CD4-positive, alpha-beta memory T cell (primary cell): ENCODE measurements at places on chromosomes 2 and 18. TPM values are rescaled to one million over a fixed set of nuclear protein-coding genes. Genes with fewer than 3 reads are reported as not detected.

Gene FBXO41
- total RNA-seq = 9.8 TPM

Gene INHBB
- not detected for total RNA-seq

Gene PDE1A
- total RNA-seq = not detected

DNA sequence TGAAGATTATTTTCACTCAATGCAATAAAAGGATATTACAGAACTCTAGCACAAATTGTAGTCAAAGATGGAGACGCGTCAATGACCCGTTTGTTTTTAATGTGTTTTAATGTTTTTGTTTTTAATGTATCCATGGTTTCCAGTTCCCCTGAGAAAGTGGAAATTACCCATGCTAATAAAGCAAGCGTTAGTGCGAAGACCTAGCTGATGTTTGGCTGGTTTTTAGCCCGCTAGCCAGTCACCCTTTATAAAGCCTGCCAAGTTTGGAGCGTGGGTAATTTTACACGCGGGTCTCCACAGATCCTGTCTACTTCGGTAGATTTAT lies 430 bp upstream of the CHMP1B start:
- peak; percentile 80 for DNase-seq

DNA sequence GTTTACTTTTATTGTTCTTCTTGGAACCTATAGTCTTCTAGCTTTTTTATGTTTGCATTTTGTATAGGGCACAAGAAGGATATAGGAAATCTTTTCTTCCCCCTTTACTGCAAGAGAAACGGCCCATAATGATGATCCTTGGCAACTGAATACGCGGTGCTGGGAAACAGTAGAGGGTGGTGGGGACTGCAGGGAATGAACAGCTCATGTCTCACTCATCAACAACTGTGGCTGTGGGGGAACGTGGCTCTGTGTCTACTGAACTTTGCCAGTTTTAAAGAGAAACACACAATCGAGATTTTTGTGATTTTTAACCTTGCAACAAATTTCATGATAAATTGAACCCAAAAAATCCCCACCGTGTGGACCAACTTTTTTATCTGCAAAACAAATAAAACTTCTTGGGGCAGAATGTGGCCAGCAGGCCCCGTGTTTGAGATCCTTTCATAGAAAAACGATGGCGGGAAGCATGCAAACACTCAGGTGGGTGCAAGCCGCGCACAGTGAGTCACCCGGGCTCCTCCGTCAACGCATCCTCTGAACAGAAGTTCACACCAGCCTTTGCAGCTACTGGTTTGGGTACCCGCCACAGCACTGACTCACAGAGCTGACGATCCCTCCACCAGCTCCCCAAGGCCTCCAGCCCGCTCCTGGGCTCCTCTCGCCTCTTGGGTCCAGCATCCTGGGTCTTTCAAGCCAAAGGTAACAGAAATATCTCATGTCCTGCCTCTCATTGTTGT lies 149.3 kb downstream of the COL6A3 start:
- DNase-seq = no peak

GRCh38 chr18:63002803-63003445 lies 287.6 kb downstream of the PHLPP1 start:
- DNase-seq = no peak

DNA sequence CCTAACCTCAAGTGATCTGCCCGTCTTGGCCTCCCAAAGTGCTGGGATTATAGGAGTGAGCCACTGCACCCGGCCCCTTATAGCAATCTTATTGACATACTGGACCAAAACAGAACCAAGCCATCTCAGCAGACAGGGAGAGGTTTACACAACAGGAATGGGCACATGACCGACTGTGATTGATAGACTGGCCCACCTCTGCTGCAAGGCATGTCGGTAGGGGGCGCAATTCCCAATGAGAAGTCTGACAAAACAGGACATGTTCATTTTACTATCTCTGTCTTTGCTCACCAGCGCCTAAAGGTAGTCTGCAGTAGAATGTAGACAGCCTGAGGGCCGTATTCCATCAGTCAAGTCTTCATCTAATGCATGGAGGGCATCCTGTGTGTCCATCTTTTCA lies 2.0 kb downstream of the LYPD6B start:
- peak; percentile 28 for DNase-seq

GRCh38 chr2:28326881-28327505 lies 65.7 kb upstream of the FOSL2 start:
- DNase-seq = no peak

DNA sequence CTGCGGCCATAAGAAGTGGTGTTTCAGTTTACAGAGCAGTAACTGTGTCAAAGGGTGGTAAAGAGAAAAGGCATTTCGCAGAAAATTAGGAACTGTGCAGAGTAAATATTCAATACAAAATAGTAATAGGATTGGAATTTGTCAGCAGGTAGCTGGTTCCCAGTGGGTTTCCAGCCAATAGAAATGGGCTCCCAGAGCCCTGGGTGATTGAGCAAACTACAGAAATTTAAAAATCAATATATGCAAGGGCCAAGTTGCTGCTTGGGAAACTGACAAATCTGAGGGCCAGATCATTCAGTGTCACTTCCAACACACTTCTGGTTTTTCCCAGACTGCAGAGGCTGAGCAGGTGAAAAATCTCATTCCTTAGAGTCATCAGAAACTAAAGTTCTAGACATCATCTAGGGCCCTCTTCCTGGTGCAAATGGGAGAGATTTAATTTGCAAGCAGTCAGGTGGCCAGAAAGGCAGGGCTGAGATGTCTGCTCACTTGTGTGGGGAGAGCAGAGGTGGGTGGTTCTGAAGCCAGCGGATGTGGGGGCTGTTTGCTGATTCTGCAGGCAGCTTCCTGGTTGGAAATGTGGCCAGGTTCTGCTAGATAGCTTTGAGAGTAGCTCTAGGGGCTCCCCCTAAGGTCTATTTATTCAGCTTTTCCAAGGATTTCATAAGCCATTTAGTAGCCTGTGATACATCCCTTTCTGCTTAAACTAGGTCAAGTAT lies 182.4 kb downstream of the NCK2 start:
- DNase-seq = peak; percentile 70

GRCh38 chr2:55759271-55759921 lies 65.8 kb upstream of the PNPT1 start:
- DNase-seq = no peak

GRCh38 chr2:85061896-85062295 lies 71.3 kb upstream of the TCF7L1 start:
- DNase-seq = no peak

DNA sequence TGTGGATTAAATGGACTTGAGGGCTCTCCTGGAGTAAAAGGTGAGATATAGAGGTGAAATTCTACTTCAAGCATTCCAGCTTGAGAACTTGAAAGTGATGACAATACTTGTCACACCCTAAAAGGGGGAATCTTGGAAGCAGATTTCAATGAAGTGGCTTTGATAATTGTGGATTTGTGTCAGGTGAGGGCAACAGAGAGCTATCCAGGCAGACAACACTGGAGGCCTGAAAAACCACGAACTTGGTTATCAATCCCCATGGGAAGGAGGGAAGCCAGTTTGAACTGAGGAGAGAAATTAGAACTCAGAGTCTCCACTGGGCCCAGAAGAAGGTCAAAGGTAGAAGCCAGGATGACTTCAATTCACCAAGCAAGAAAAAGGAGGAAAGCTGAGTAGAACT lies 263.9 kb downstream of the FIGN start:
- no peak for DNase-seq

GRCh38 chr2:4144731-4145130 lies 441.4 kb downstream of the DCDC2C start:
- no peak for DNase-seq

- DNase-seq = no peak
Observed at GRCh38 chr2:231861288-231861931, 64.8 kb downstream of the NPPC start.
